ENCODE measurements at places on chromosomes 11 and 22.

DNA sequence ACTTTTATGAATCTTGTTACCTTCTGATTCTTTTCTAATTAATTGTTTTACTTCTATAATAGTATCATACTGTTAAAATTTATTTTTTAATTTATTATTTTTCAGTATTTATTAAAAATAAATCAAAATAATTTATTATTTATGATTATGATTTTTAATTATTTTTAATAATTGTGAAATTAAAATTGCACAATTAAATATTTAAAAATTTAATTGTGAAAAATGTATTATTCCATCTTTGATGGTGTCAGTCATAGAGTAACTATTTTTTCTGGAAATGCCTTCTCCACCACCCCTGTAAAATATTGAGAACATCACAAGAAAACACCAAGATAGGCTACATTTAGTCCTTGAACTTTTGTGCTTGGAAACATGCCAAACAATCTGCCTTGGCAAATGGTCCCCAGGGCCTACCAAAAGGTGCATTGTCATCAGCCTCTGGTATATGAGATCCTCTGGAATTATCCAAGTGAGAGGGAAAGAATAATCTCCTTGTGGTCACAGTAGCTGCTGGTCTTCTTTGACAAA lies at the start of gene OR8H2:
TSS of gene OR8H2 (plus strand) at position 478 of the 528 bp plus-strand sequence. CDS start 1,356 bp downstream, outside the sequence.
- no peak for DNase-seq

- no peak for DNase-seq
Observed at GRCh38 chr11:17989306-17989705, 23.5 kb downstream of the SERGEF start.

GRCh38 chr11:41119484-41119883 lies 340.0 kb downstream of the LRRC4C start:
- no peak for DNase-seq

DNA sequence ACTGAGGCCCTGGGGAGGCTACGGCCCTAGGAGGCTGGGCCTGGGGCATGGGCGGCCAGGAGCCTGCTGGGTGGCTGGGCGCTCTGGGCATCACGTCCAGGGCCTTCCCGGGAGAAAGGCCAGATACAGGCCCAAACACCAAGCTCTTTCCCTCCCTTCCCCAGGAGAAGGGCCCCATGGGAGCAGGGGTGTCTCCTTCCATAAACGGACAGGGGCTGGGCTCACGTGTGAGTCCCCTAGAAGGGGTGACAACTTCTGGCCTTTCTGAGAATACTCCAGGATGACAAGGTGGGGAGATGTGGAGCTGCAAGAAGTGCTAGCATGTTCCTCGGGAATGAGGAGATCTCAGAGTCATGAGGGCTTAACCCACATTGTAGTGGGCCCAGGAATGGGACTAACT lies 19.5 kb upstream of the SYT8 start:
- DNase-seq = no peak

GRCh38 chr22:22682807-22683667 lies 38.6 kb downstream of the GGTLC2 start:
- DNase-seq = no peak

GRCh38 chr22:37470087-37470445 lies 16.1 kb downstream of the MFNG start:
- DNase-seq = no peak

DNA sequence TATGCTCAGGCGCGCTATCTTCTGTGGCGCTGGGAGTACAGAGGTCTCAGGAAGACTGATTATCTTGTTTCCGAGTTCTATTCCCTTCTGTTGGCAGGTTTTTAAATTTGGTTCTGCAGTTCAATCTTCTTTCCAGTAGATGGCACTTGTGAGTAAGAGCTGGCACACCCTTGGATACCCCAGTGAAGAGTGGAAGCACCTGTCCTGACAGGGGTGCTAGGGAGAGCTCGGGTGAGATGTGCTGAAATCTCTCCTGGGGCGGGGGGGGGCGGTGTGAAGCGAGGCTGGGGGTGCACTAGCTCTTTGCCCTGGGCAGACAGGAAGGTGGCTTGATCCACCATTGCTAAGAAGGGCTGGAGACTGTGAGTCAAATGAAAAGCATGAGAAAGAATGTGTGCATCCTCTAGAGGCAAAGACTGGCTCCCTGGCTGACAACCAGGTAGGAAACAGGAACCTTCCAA lies 679.9 kb upstream of the CCDC179 start:
- peak; percentile 55 for DNase-seq

DNA sequence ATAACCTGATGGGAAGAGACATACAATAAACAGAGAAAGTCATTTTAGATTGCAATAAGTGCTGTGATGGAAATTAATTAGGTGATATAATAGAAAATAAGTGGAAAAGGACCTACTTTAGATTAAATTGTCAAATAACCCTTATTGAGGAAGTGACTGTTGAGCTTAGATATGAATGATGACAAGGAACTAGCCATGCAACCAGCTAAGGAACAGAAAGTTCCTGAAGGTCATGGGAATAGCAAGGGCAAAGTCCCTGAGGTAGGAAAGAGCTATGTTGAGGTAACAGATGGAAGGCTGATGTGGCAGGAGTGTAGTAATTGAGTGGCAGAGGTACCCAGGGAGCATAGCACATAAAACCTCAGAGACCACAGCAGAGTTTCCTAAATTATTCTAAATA lies 135.2 kb downstream of the WNT11 start:
- DNase-seq = no peak

DNA sequence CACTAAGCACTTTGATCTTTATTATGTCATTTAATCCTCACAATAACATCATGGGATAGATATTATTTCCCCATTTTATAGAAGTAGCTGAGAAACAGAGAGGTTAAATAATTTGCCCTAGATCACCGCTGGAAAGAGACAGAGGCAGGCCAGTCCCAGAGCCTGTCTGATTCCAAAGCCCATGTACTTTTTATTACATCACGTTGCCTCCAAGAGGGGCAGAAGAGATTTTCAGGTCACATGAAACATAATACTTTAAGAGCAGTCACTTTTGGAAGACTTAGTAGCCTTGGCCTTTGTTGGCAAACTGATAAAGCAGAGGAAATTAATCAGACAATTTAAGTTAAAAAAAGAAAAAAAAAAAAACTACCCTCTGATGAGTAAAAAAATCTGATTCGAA lies 200.2 kb upstream of the ARHGAP20 start:
- no peak for DNase-seq

- DNase-seq = no peak
Observed at GRCh38 chr11:34226210-34226609, 120.8 kb downstream of the NAT10 start.

DNA sequence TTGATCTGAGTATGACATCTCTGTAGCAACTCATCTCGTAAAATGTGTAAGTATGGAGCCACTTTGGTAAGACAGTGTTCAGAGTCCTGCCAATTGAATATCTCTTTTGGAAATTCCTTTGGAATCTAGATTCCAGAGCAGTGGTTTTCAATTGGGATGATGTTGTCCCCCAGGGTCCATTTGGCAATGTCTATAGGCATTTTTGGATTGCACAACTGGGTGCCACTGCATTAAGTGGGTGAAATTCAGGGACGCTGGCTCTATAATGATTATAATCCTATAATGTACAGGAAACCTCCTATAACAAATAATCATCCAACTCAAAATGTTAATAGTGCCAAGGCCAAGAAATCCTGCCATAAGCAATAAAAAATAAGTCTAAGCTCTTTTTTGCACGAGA lies 404.8 kb upstream of the RAG2 start:
- no peak for DNase-seq

DNA sequence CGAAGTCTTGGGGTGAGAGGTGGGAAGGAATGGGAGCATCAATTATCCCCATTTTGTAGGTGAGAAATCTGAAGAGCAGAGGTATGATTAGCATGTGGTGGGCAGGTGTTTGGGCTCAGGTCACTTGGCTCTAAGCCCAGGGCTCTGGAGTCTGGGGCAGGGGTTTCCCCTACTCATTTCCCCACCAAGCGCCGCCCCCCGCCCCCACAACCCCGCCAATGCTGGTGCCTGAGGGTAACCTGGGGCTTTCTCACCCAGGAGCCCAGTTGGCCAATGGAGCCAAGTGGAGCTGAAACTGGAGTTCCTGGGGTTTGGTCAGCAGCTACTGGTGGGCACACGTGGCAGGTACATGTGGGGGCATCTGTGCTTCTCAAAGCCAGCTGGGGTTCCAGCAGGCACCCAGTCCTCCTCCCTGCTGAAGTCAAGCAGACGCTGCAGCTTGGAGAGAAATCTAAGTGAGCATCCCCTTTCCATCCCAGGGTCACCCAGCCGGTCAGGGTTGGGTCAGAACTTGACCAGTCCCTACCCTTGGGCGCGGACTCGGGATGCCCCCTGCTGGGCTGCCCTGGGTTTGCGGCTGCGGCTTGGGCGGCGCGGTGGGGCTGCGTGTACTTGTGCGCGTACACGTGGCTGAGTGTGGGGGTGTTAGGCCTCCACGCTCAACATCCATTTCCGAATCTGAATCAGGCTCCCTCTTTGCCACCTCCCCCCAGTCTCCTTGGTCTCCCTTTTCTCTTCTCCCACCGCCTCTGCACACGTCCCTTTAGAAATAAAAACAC lies 1.7 kb upstream of the CHRM1 start:
- DNase-seq = no peak

DNA sequence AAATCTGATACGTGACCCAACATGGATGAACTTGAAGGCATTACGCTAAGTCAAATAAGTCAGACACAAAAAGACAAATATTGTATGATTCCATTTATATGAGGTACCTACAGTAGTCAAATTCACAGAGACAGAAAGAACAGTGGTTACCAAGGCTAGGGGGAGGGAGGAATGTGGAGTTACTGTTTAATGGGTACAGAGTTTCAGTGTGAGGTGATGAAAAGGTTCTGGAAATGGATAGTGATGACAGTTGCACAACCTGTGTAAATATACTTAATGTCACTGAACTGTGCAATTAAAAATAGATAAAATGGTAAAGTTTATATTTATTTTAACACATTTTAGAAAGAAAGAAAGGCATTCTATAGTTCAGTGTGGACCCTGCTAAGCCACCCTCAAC lies 24.1 kb upstream of the TMEM45B start:
- no peak for DNase-seq

- no peak for DNase-seq
Observed at GRCh38 chr11:122744357-122744756, 88.8 kb downstream of the UBASH3B start.

- DNase-seq = no peak
Observed at GRCh38 chr11:128316541-128317227, 270.7 kb downstream of the ETS1 start.

DNA sequence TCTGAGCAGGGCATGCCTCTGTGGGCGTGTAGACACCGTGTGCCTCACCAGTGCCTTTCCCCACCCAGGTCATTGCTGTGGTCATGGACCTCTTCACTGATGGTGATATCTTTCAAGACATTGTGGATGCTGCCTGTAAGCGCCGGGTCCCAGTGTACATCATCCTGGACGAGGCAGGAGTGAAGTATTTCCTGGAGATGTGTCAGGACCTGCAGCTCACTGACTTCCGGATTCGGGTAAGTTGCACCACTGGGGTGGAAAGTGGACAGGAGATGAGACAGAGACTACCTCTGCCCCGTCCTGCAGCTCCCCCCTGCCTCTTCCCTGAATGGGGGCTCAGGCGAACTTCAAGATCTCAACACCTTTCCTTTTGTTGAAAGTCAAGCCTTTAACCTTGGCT lies 24.3 kb downstream of the FAM83F start:
- DNase-seq = no peak

DNA sequence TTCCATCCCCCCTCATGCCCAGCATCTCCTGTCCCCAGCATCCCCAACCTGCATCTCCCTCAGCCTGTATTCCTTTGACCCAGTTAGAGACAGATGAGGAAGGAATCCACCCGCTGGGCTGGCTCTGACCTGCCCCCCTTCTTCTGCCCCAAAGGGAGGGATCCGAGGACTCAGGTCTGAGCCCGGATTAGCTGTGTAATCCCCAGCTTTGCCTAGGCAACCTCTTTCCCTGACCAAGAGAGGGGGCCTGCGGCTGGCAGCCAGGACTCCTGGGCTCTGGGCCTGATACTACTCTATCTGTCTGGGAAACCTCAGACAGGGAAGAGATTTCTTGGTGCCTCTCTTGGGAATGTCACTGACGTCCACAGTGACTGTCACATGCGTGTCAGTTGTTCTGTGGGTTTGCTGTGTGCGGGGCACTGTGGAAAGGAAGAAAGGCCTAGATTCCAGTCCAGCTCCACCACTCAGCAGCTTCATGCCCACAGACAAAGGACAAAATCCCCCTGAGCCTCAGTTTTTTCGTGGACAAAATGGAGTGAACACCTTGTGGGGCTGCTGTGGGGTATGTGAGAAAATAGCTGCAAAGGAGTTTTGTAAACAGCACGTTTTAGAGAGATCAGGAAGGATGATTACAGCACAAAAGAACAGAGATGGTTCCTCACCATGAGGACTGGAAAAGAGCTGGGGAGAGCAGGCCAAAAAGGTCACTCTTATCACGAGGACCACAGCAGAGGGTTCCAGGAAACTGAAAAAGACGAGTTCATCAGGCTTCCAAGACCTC lies 1.3 kb upstream of the NDUFV1 start:
- DNase-seq = peak; percentile 46

- DNase-seq = no peak
Observed at GRCh38 chr11:115644856-115645255, 140.6 kb upstream of the CADM1 start.

GRCh38 chr11:46631676-46632075 lies 14.3 kb downstream of the ATG13 start:
- DNase-seq = no peak

- no peak for DNase-seq
Observed at GRCh38 chr22:17047656-17048055, 37.1 kb upstream of the IL17RA start.

DNA sequence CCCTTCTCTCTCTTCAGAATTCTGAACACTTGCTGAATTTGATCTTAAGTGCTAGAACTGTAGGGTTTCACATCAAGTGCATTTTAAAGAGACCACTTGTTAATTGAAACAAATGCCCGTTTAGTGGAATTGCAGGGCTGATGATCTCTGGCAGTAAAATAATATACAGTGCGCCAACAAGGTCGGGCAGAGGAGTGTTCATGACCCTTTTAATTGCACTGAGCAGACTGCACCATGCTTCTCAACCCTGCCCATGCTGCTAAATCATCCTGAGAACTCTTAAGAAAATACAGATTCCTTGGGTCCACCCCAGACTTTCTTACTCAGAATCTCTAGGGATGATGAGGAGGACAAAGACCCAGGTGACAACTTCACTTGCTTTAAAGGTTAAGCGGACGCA lies 73.5 kb downstream of the SC5D start:
- DNase-seq = no peak

DNA sequence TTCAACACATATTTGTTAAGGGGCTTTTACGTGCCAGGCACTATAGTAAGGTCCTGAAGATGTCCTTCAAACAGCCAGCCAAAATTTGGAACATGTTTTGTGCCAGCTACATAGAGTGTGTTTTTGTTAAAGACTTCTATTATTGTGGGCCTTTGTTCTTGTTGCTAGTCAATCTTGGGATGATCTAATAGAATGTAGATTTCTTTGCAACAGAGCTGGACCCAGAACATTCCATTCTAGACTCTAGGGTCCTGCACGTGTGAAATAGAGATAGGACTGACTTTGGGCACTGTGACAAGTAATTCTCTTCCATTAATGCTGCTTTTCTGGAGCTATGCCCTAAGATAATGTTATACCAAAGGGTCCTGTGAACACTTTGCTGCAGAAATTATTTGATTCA lies 16.9 kb upstream of the IPO7 start:
- DNase-seq = no peak

GRCh38 chr11:71447791-71448256 lies 369 bp downstream of the DHCR7 start:
- peak; percentile 73 for DNase-seq

GRCh38 chr22:50112151-50113118 lies 22.6 kb downstream of the MOV10L1 start:
- peak; percentile 72 for DNase-seq

GRCh38 chr11:62324731-62325556 lies 12.3 kb upstream of the ASRGL1 start:
- peak; percentile 50 for DNase-seq

Data from hepatocyte (in vitro differentiated cells).